ENCODE measurements at places on chromosomes 5 and 9.

DNA sequence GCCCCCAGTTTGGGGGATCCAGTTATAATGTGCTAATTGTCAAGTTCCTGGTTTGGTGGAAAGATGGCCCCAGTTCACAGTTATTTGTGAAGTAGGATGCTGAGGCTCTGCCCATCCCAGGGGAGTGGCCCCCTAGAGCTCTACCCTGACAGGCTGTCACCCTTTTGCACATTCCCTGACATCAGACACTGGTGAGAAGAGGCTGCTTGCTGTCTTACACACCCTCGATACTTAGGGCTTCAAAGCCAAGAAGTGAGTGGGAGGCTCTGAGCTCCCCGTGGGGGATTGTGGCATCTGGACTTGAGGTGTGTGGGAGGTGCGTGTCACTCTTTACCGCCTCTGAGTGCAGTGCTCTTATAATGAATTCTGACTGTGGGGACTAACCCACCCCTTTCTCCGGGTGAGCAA lies 168.5 kb downstream of the DOCK2 start:
- DNase-seq = no peak

- DNase-seq = peak; percentile 2
These were observed 25.5 kb downstream of the AGTPBP1 start for GRCh38 chr9:85716031-85716877.

GRCh38 chr9:137723783-137724445 lies 105.1 kb downstream of the EHMT1 start:
- DNase-seq = no peak

- no peak for DNase-seq
These were observed 486.8 kb downstream of the PSAT1 start for GRCh38 chr9:78783743-78784142.

DNA sequence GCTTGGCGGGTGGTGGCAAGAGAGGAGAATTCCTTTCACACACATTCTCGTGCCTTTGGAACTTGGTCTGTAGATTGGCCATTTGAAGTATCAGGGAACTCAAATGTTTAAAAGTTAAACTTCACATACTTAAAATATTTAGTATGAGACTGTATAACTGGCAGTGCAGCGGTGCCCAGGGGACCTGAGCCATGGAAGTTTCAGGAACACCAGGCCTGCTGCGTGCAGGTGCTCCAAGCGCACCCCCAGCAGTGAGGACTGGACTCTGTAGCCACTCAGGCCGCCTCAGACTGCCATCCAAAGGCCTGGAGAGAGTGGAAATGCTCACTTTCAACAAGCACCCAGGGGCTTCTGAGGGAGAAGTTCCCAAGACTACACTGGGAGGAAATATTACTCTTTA lies 273.5 kb upstream of the IRX2 start:
- no peak for DNase-seq

DNA sequence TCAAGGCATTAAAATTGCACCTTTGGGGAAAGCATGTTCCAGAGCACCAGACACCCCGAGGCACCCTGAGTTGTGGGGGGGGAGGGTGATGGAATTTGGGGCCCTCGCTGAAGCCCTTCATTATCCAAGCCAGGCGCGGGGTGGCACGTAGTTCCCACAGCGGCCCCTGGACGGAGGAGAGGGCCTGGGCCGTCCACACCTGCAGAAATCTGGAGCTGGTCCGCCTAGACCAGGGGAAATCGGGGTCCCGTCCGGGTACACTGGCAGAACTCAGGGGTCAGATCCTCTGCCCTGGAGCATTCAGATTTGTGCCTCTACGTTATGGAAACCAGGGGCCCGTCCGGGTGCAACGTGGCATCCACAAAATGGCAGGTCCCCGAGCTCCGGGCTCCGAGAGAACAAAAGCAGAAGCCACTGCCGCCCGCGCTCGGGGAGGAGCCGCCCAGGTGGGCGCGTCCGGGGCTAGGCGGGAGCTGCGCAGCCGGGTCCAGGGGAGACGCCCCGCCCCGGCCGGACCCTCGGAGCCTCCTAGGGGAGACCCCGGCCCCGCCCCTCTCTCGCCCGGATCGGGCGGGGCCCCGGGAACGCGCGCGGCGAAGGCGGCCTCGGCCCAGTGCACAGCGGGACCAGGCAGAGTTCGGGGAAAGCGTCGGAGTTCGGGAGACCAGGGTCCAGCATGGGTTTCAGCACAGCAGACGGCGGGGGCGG lies at the start of gene PLEKHG4B:
Gene PLEKHG4B (plus strand): TSS at position 613 of the 708 bp plus-strand sequence. CDS start 64 bp downstream, at position 677.
- no peak for DNase-seq

DNA sequence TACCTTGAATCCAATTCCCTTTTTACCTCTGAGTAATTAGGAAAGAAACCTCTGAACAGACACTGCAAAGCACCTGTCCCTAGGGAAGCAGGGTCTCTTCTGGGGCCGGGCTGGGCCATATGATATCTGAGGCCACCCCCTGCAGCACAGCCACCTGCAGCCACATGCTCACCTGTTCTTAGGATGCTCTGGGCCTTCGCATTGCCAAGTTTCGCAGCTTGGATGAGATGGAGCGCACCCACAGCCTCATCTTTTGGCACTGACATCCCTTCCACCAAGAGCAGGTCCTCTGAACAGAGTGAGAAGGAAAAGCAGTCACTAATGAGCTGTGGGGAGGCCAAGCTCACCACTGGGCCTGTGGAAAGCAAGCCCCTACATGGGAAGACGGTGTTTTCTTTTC lies 27.3 kb downstream of the CLTA start:
- no peak for DNase-seq

DNA sequence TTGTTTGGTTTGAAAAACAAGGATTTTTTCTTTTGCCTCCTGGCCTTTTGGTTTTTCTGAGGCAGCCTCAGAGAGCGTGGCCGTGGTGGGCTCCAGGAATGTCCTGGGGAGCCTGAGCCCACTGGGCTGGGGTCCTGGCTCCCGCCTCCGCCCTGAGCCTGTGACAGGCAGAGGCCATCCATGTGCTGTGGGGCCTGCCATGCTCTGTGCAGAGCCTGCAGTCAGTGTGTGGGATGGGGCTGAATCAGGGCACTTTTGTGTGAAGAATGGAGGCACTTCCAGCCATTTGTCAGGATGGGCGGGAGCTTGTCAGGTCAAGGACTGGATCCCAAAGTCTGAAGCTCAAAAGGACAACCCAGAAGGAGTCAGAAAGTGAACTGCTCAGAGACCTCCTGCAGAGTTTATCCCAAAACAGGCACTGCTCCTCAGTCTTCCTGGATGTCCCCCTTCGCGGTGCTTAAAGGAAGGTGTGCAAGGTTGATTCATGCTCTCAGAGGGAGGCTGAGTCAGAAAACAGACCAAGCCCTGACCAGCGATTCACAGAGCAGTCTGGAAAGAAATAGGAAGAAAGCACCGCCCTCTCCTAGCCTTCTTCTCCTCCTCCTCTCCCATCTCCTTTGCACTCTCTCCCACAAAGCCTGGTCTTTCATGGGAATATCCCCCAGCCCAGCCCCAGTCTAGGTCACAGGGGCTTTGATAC lies 53.2 kb downstream of the MVB12B start:
- peak; percentile 66 for DNase-seq

GRCh38 chr5:39005566-39006232 lies 68.5 kb downstream of the RICTOR start:
- peak; percentile 55 for DNase-seq

GRCh38 chr5:82106207-82106606 lies 134.4 kb downstream of the ATG10 start:
- DNase-seq = no peak

DNA sequence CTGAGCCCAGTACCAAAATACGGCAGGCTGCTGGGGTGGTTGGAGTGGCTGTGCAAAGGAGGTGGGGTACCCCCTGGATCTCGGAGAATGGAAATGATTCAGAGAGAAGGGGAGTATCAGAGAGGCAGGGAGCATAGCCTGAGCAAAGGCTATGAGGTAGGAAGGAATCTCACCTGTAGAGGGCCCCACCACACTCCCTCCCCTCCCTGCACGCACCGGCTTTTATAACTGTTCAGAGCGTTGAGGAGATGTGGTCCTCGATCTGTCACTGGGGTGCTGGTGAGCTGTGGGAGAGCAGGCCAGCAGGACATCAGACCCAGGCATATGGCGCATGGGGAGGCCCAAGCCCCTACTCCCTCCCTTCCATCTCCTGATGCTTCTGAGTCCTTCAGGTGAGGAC lies 13.2 kb downstream of the PHF19 start:
- DNase-seq = no peak

DNA sequence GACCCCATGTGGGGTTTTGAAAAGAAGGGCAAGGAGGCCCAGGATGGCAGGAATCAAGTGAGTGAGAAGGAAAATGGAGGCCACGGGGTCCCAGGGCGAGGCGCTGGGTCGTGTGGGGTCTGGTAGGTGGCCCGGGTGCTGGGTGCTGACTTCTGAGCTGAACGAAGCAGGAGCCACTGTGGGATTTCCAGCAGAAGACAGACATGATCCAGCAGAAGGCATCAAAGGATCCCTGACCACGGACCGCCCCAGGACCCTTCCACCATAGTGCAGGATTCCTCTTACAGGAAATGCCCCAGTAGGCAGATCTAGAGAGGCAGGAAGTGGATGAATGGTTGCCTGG lies 106.7 kb downstream of the ADAMTS2 start:
- no peak for DNase-seq

- no peak for DNase-seq
These were observed 6.8 kb downstream of the LMX1B start for GRCh38 chr9:126620478-126620877.

DNA sequence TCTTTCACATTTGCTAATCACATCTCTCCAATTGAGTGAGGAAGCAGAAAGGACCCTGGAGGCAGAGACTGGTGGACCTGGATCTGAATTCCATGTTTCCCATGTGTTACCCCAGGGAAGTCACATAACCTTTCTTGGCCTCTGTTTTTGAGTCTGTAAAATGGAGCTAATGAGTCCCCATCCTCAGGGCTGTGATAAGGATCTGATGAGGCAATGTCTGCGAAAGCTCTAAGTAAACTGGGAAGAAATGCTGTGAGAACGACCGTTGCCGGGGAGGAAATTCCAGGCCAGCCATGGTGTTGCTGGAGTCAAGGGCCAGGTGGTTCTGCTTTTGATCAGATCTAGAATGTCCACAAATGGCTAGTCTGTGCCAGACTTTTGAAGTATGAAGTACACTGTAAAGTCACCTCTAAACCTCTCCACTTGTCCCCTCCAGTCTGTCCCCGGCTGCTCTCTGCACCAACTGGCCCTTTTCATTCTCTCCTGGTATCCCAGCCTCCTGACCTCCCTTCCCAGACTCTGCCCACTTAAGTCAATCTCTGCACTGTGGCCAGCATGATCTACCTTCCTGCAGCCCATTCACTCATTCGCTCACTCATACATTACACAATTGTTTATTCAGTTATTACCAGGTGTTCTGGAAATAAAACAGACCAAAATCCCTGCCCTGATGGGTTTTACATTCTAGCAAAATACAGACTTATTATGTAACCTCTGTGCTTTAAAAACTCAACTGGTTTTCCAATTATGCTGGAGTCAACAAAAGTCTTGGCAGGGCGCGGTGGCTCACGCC lies 32.5 kb upstream of the N4BP3 start:
- DNase-seq = peak; percentile 59

Measured in PC-3 (cell line).